Heart left ventricle (tissue), 16 donors: ENCODE measurements at places on chromosomes 4 and X.

- DNase-seq = no peak
These were observed 467.7 kb downstream of the IDS start for GRCh38 chrX:149037281-149037870.

DNA sequence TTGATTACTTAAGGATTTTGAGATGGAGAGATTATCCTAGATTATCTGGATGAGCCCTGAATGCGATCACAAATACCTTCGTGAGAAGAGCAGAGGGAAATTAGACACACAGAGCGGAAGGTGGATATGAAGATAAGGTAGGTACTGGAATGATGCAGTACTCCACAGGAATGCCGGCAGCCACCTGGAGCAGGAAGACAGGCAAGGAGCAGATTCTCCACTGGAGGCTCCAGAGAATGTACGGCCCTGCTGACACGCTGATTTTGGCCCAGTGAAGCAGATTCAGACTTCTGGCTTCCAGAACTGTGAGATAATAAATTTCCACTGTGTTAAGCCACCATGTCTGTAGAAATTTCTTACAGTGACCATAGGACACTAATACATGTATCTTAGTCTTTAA lies 79.4 kb upstream of the PITX2 start:
- DNase-seq = no peak

DNA sequence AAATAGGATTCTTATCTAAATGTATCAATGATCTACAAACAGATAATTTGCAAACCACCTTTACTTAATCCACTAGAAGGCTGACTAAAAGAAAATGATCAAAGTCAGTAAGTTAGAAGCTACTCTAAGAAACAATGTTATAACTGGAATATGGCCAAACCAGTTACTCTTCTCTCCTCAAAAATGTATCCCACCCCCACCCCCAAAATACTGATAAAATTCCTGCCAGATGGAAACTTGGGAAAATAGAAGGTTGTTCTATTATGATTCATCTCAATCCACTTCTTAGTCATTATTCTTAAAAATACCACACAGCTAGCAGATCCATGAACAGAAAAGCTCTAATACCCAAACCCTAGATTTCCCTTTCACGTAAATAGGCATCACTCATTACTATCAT lies 206.4 kb downstream of the KLHL13 start:
- no peak for DNase-seq

- no peak for DNase-seq
These were observed 189.5 kb upstream of the ANKRD50 start for GRCh38 chr4:124902001-124902515.

DNA sequence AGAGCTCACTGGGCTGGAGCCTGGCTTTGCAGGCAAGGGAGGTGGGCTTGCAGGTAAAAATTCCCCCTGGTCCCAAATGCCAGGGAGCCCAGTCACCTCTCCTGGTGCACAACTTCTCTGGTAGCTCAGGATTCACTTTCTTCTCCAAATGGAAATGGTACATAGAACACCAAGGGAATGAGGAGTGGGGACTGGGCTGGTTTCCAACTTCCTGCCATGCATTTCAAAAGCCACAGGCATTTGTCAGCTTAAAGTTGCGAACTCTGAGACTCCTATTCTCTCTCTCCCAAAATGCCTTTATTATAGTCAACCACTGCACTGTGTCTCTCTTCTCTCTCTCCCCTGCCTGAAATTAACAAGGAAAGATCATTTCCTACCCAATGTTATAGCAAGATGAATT lies 177.3 kb downstream of the GRIA3 start:
- DNase-seq = no peak

DNA sequence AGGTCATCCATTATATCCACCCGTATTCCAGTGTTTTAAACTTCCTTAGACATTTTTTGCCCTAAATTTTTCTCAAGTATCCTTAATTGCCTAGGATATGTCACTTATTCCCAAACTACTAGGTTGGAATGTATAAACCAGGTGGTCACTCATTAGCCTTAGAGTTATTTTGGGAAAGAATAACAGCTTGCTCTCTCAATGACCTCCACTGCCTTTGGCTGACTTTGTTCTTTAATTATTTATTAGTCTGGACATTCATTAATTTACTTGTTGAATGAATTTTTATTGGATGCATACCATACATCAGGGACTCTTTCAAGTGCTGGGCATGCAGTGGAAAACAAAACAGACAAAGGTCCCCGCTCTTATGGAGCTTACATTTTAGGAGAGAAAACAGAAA lies 609.3 kb upstream of the IGFBP7 start:
- DNase-seq = no peak

- DNase-seq = no peak
These were observed 94.7 kb upstream of the ATP8A1 start for GRCh38 chr4:42751587-42751986.

- DNase-seq = no peak
These were observed 27.6 kb downstream of the PHEX start for GRCh38 chrX:22059775-22060174.

- no peak for DNase-seq
These were observed 83.0 kb downstream of the TNIP2 start for GRCh38 chr4:2673157-2673556.

- no peak for DNase-seq
These were observed 71.3 kb upstream of the LHFPL1 start for GRCh38 chrX:112751076-112751475.

- no peak for DNase-seq
These were observed 237.3 kb downstream of the USP46 start for GRCh38 chr4:52421811-52422213.

DNA sequence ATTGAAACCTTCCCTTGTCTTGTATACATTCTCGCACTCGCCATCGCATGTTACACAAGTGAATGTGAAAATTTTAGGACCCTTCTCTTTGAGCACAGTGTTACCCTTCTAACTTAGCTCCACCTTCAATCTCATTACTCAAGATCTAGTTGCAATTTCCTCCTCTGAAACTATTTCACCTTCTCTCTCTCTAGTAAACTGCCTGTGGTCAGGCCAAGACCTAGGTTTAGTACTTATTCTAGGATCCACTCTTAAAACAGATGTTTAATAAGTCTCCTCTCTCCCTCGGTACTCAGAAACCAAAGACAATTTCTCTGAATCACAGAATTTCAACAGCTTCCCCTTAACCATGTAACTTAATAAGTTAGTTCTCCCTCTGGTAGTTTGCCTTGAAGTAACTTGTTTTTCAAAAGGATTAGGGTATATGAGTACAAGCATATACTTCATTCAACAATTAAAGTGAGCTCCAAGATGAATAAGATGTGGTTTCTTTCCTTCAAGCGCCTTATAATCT lies 156.0 kb downstream of the SH3KBP1 start:
- DNase-seq = no peak

GRCh38 chrX:1582686-1583437 lies 8.5 kb upstream of the AKAP17A start:
- no peak for DNase-seq

GRCh38 chrX:124529786-124530185 lies 183.4 kb downstream of the SH2D1A start:
- no peak for DNase-seq
